Left forelimb (tissue), 1 donor: ENCODE measurements at places on chromosomes 2 and 18.

GRCh38 chr2:198040835-198041234, 236.4 kb downstream of the PLCL1 start:
- DNase-seq: no peak

GRCh38 chr2:26901326-26902183, 53.6 kb downstream of the DPYSL5 start:
- no peak for DNase-seq

DNA sequence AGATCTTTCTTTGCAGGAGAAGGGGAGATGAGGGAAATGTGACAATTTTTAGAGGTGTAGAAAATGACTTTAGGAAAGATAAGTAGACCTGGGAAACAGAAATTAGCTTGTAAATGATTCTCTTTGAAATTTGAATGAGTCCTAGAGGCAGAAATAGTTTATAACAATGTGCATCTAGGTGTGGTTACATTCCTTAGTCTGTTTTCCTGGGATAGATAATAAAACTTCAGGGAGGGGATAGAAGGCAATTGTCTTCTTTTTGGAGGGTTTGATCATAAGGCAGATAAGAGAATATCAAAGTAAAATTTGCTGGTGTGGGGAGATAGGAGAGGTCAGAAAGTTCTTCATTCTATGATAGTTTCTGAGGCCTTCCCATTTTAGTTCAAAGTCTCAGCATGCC, 1344.3 kb upstream of the LRRTM1 start:
- no peak for DNase-seq

- DNase-seq: no peak
Measured at GRCh38 chr18:2906704-2907549, 60.1 kb downstream of the EMILIN2 start.

GRCh38 chr2:134683561-134684112, 35.2 kb downstream of the TMEM163 start:
- no peak for DNase-seq

DNA sequence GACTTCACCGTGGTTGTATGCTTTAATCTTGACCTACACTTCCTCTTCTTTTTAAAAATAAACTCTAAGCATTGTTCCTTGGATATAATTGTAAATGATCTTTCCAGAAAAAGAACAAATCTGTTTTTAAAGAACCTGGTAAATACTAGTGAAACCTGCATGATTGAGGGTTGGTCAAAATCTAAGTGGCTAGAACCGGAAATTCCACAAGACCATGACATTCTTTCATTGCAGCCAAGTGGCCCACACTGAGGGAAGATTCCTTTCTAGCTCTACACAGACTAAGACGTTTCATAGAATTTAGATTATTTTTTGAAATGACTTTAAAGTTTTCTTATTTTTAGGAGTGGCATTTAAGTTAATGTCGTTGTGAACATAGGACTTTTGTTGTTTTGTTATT, 356.7 kb downstream of the NYAP2 start:
- no peak for DNase-seq

GRCh38 chr2:205755923-205756322, 73.6 kb downstream of the NRP2 start:
- DNase-seq: no peak

DNA sequence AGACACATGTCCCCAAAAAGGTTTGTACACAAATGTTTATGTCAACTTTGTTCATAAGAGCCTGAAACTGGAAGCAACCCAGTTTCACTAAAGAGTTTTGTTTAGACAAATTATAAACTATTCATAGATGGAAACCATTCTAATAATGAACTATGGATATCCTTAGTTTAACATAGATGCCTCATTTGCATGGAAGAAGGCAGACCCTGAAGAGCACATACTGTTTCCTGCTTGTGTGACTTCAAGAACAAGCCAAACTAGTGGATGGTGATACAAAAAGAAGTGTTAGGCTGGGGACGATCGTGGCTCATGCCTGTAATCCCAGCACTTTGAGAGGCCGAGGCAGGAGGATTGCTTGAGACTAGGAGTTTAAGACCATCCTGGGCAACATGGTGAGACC, 48.1 kb downstream of the ACOXL start:
- DNase-seq: no peak

GRCh38 chr2:181746844-181747243, 66.5 kb upstream of the NEUROD1 start:
- no peak for DNase-seq

DNA sequence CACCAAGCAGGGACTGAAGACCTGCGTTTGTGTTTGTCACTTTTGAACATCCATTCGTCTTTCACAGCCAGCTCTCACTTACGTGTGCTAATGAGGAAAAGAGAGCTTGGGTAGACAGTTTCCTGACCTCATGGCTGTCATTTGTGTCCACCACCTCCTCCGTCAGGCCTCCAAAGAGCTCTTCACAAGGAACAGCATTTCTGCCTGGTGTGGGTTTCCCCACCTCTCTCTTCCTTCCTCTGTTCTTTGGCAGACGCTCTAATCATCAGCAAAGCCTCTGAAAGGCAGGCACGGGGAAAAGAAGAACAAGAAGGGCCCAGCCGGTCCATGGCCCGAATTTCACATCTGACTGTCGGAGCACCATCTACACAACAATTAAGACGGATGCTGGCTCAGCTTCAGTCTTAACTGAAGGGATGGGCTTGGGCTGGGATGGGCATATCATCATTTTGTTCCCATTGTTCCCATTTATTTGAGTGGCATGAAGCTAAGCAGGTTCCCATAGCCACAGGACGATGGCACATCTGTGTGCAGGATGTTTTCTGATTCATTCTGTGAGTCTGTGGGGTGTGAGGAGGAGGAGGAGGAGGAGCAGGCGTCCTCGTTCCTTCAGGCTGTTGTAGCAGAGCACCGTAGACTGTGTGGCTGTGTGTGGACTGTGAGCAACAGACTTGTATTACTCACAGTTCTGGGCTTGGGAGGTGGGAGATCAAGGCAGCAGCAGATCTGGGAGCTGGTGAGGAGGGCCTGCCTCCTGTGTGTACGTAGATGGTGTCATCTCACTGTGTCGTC, 66.4 kb downstream of the TSHZ1 start:
- DNase-seq: no peak

- DNase-seq: no peak
Measured at GRCh38 chr2:23528690-23529089, 143.7 kb downstream of the KLHL29 start.

- DNase-seq: no peak
Measured at GRCh38 chr2:128300151-128301020, 18.3 kb downstream of the HS6ST1 start.

DNA sequence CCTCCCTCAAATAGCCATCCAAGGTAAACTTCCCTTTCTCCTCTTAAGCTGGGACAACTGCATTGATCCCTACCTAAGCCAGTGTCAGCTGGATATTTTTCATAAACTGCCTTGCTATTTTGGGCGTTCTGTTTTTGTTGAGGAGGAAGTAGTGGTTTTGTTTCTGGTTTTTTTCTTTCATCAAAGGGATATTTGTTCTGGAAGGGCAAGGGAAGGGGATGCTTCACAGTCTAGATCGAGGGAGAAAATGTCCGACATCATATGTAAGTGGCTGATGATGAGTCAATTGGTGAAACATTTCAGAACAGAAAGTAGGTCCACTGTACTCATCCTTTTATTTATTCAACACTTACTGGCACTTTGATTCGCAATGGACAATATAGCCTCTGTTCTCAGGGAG, 31.0 kb downstream of the TANC1 start:
- DNase-seq: no peak

GRCh38 chr18:73841661-73842060, 306.0 kb downstream of the FBXO15 start:
- no peak for DNase-seq
